Neural crest cell (in vitro differentiated cells): ENCODE measurements at places on chromosomes 1 and 21. TPM values are rescaled to one million over a fixed set of nuclear protein-coding genes. Genes with fewer than 3 reads are reported as not detected.

Gene PCP4
- total RNA-seq = 0.45 and 1.1 TPM in 2 replicates

Gene FAM177B
- 0.47 TPM in 1 of 2 replicates, not detected in the other for total RNA-seq

Gene CFAP126
- total RNA-seq = not detected in 2 replicates

Gene AUNIP
- 13.6 and 15.2 TPM in 2 replicates for total RNA-seq

Gene SEC16B
- total RNA-seq = 1.4 and 2.1 TPM in 2 replicates

Gene CCDC181
- total RNA-seq = 7.5 TPM in 2 replicates

Gene SPRR1A
- total RNA-seq = not detected in 2 replicates

Gene TNFRSF8
- total RNA-seq = not detected in 2 replicates

Gene TCHH
- total RNA-seq = not detected in 2 replicates

Gene OLIG2
- total RNA-seq = 5.4 TPM in 2 replicates

Gene CHIA
- total RNA-seq = not detected in 2 replicates

Gene CLDN19
- total RNA-seq = 0.14 and 0.19 TPM in 2 replicates

Gene PLPP3
- total RNA-seq = 21.2 and 24.7 TPM in 2 replicates

Gene TDRD5
- not detected in 2 replicates for total RNA-seq

Gene CCDC24
- total RNA-seq = 4.9 and 5.5 TPM in 2 replicates

Gene AMIGO1
- total RNA-seq = 6.1 and 7.2 TPM in 2 replicates

Gene INSRR
- total RNA-seq = 0.07 TPM in 1 of 2 replicates, not detected in the other

Gene HAO2
- not detected in 2 replicates for total RNA-seq

Gene RNU1-2
- 2,478 and 3,042 TPM in 2 replicates for total RNA-seq

Gene TESK2
- total RNA-seq = 1.8 and 1.9 TPM in 2 replicates

Gene PDPN
- total RNA-seq = 47.4 and 51.7 TPM in 2 replicates

Gene MYOG
- not detected in 2 replicates for total RNA-seq

Gene ZNF697
- 18.6 and 19.5 TPM in 2 replicates for total RNA-seq

Gene NUP210L
- 0.05 TPM in 1 of 2 replicates, not detected in the other for total RNA-seq

Gene CFHR2
- total RNA-seq = not detected in 2 replicates

Gene RAB3B
- total RNA-seq = 2.4 TPM in 2 replicates

Gene FCRL5
- total RNA-seq = not detected in 2 replicates

Gene PDE4DIP
- 20.3 and 21.5 TPM in 2 replicates for total RNA-seq

Gene SMYD2
- 59.3 and 62.9 TPM in 2 replicates for total RNA-seq

Gene OR6P1
- total RNA-seq = not detected in 2 replicates

Gene SH3D21
- total RNA-seq = 5.4 and 5.9 TPM in 2 replicates

Gene GBP6
- total RNA-seq = not detected in 2 replicates

Gene FAM72A
- total RNA-seq = 11.2 and 13.0 TPM in 2 replicates

Gene TAS1R1
- not detected in 2 replicates for total RNA-seq

Gene VWA5B1
- total RNA-seq = 0.30 and 0.44 TPM in 2 replicates

Gene CRNN
- not detected in 2 replicates for total RNA-seq

Gene FGR
- total RNA-seq = not detected in 2 replicates

Gene OR13G1
- total RNA-seq = not detected in 2 replicates

Gene ITLN2
- total RNA-seq = 0.35 TPM in 1 of 2 replicates, not detected in the other

Gene FHAD1
- total RNA-seq = 1.6 and 1.7 TPM in 2 replicates

Gene RGS8
- 1.8 and 2.4 TPM in 2 replicates for total RNA-seq

Gene BPNT1
- total RNA-seq = 20.2 and 21.1 TPM in 2 replicates

Gene ZSWIM5
- total RNA-seq = 13.1 and 13.2 TPM in 2 replicates

Gene RPTN
- not detected in 2 replicates for total RNA-seq

Gene RHCE
- 0.82 TPM in 1 of 2 replicates, not detected in the other for total RNA-seq

Gene IFNAR2
- 10.8 and 14.5 TPM in 2 replicates for total RNA-seq

Gene ARHGEF19
- total RNA-seq = 7.7 and 9.0 TPM in 2 replicates
